ENCODE measurements at places on chromosomes 1 and 21.

- DNase-seq: no peak
Observed at GRCh38 chr1:53547231-53547790, 88.1 kb downstream of the DMRTB1 start.

DNA sequence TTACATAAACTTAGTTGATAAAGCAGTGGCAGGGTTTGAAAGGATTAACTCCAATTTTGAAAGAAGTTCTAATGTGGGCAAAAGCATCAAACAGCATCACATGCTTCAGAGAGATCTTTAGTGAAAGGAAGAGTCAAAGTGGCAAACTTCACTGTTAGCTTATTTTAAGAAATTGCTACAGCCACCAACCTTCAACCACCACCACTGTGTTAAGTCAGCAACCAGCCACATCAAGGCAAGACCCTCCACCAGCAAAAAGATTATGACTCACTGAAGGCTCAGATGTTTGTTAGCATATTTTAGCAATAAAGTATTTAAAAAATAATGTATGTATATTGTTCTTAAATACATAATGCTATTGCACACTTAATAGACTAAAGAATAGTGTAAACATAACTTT, 21.3 kb upstream of the MAGI3 start:
- DNase-seq: no peak

GRCh38 chr1:2354511-2355372, 36.6 kb downstream of the MORN1 start:
- DNase-seq: no peak

GRCh38 chr21:41667136-41667535, 99.7 kb downstream of the RIPK4 start:
- DNase-seq: no peak

- no peak for DNase-seq
Observed at GRCh38 chr21:30444204-30444603, 4.1 kb downstream of the KRTAP15-1 start.

- DNase-seq: no peak
Observed at GRCh38 chr1:68206848-68207689, 25.3 kb downstream of the WLS start.

GRCh38 chr1:82377201-82377884, 576.6 kb downstream of the ADGRL2 start:
- DNase-seq: no peak

DNA sequence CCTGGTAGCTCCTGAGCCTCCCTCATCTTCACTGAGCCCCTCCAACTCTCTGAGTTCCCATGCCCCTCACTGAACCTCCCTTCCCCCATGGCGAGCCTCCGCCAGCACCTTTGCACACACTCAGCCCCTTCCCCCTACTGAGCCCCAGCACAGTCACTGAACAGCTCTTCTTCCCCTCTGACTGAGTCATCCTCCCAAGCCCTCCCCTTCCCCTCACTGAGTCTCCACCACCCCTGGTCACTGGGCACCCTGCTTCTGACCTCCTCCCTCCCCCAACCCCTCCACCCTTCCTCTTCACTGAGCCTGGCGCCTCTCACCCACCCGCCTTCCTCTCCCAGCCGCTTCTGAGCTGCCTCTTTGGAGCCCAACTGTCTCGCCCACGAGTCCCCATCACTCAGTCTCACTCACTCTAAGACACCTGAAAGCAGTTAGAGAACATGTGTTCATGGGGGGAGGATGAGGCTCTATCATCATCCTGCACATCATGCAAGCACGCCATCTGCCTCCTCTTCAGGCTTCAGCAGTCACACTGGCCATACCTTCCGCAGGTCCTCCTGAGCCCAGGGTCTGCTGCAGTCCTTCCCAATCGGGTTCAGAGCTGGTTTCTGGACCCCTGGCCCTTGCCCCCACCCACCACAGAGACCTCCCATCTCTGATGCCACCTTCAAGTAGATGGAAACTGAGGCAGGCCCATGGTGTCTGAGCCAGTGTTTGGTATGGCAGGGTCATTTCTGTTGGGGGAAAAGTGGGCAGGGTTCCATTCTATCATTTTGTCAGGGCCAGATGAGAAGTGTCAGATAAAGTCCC, 2.0 kb upstream of the TRNP1 start:
- DNase-seq: no peak

DNA sequence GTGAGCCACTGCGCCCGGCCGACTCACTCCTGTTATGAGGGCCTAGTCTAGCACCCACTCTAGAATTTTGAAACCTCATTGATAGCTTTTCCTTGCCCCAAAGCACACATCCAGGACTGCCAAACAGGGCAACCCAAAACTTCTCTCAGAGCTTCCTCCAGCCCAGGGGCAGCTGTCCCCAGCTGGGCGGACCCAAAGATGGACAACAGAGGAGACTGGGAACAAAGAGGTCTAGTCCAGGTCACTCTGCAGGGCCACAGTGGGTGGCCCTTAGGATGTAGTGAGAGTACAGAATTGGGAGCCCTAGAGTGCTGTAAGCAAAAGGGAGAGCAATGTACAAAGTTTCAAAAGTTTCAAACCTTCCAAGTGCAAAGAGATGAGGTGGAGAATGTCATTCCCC, 1.2 kb downstream of the CD34 start:
- no peak for DNase-seq

DNA sequence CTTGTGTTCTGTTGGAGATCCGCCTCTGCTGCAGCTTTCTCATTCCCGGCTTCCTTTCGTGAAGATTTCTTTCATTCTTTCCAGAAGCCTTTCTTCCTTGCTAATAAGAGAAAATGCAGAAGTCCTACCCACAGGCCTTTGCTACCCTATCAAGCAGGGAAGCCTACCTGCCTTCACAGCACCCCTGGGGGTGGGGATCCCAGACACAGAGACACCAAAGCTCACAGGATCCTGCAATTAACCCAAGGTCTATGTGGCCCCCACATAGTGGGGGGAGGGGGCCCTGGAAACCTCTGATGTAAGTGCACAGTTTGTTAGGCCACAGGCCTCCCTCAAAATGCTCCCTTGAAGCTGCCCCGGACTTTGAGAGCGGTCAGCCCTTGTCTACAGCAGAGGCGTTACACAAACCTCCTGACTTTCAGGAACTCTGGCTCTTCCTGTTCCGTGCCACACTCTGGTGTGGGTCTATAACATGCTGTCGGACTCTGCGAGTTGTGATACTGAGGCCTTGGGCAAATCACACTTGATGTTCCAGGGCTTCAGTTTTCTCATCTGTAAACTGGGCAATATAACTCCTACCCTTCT, 31.2 kb downstream of the NKAIN1 start:
- DNase-seq: no peak

GRCh38 chr1:181730606-181731005, 247.3 kb downstream of the CACNA1E start:
- DNase-seq: no peak

- DNase-seq: peak; percentile 46
Observed at GRCh38 chr1:91404151-91405012, at the start of gene HFM1. TSS of gene HFM1 (minus strand) at chr1:91404837. CDS start at chr1:91401082, 3,755 bp downstream.

DNA sequence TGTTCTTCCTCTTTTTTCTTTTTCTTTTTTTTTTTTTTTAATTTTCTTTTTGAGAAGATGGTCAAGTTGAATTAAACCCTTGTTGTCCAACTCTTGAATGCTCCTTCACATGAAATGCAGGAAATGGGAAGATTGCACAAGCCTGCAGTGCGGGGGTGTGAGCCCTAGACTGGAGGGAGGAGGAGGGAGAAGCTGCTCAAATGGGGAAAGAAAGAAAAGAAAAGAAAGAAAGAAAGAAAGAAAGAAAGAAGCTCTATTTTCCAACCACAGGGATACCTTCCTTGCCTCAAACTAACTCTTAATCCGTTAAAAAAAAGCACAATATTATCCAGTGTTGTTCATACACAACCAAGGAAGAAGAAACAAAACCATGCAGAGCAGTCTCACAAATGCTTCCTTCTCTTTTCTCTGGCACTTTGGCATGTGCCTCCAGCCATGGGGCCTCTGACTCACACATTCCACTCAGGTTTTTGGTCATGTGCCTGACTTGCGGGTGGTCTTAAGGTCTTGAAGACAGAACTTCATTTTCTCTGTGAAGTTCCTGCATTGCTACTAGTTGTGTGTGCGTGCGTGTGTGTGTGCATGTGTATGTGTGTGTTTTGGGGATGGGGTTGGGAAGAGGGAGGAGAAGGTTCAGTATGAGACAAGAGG, 276.1 kb downstream of the RPS6KC1 start:
- no peak for DNase-seq

DNA sequence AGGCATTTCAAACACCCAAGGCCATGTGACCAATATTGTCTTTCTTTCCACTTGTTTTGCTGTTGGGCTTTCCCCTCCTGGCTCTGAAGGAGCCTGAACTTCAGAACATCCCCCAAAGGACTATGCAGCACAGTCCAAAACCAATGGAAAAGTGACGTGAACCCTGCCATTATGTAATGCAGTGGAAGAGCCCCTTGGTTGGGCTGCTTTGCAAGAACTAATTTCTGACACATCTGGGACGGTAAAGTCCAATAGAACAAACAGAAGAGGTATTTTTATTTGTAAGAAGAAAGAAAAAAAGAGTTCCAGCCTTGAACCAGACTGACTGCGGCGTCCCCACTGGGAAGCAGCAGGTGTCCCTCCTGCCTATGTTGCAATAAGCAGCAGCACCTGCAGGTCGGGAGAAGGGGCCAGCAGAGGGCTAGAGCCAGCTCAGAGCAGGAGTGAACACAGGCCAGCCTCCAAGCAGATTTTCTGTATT, 116.7 kb downstream of the CDC7 start:
- DNase-seq: no peak
